DMS153 (cell line): ENCODE measurements at places on chromosomes 16 and 17.
A peak's percentile ranks its signal among the peaks of the same experiment; 100 is the strongest.

DNA sequence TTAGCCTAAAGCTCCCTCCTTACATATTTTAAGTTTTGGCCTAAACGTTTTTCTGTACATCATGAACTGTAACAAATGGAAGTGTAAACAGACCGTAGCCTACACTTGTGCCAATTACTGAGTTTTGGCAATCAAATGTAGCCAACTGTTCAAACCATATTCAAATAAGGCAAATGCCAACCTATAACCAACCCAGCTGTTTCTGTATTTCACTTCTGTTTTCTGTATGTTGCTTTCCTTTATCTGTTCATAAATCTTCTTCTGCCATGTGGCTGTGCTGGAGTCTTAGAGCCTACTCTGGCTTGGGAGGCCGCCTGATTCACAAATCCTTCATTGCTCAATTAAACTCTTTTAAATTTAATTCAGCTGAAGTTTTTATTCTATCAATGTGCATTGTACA is 6.9 kb upstream of the C16orf78 start:
- DNase-seq, result no peak

GRCh38 chr17:34841467-34841866 is 119.8 kb downstream of the CCT6B start:
- DNase-seq, result no peak

- DNase-seq, result no peak
Measured at GRCh38 chr16:17446661-17447060, 24.1 kb downstream of the XYLT1 start.

DNA sequence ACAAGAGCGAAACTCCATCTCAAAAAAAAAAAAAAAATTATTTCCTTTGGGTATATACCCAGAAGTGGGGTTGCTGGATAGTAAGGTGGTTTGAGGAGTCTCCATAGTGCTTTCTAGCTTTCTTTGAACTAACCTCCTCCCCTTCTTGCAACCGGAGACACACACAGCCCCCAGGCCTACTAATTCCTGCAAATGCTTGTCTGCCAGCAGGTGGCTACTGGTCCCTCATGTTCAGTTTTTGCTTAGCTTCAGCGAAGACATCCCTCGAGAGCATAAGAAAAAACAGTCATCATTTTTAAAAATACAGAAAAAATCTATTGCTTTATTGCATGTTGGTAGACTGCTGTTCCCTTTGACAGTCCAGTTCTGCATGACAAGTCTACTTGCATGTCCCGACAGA is 439.0 kb downstream of the UTP18 start:
- DNase-seq, result no peak

DNA sequence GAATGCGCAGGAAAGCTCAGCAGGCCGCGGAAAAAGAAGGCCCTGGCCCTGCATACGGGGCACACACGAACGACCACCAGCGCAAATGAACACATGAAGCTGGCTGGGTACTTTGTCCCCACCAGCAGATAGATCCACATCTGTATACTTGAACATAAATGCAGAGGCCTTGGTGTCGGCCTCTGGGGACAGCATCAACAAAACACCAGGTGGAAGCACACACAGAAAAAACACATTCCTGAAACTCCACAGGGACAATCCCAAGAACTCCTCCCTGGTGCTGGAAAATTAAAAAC is 606 bp upstream of the ZBTB4 start:
- no peak for DNase-seq

- no peak for DNase-seq
Measured at GRCh38 chr16:4089811-4090301, 26.4 kb downstream of the ADCY9 start.

DNA sequence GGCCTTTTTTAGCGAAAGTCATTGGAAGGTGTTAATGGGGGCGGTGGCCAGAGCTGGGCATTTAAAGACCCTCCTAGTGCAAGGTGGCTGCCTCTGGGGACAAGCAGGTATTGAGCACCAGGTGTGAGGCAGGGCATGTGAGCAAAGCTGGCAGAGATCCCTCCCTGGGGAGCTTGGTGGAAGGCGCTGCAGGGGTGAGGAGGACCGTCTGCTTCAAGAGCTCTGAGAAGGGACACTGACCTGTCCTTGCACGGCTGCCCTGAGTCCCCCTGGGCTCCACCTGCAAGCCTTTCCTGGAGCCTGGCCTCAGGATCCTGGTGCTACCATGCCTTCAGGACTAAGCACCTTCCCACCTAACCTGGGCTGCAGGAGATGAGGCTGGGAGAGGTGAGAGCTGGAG is 127.0 kb upstream of the CIBAR2 start:
- DNase-seq, result peak; percentile 32

DNA sequence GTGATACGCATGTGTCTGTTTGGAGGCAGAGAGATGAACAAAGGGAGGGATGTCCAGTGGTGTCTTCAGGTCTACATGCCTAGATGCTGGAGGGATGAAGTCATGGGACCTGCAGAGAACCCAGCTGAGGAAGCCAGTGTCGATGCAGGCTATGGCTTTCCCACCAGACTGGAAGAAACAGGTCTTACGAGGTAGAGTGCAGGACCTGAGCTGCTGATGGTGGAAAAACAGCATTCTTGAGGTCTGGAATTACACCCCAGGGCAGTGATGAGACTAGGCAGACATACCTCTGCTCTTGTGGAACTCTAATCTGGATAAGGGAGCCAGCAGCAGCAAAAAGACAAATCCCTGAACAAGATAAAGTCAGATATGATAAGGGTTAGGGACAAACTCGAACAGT is 37.4 kb downstream of the ARSG start:
- no peak for DNase-seq

DNA sequence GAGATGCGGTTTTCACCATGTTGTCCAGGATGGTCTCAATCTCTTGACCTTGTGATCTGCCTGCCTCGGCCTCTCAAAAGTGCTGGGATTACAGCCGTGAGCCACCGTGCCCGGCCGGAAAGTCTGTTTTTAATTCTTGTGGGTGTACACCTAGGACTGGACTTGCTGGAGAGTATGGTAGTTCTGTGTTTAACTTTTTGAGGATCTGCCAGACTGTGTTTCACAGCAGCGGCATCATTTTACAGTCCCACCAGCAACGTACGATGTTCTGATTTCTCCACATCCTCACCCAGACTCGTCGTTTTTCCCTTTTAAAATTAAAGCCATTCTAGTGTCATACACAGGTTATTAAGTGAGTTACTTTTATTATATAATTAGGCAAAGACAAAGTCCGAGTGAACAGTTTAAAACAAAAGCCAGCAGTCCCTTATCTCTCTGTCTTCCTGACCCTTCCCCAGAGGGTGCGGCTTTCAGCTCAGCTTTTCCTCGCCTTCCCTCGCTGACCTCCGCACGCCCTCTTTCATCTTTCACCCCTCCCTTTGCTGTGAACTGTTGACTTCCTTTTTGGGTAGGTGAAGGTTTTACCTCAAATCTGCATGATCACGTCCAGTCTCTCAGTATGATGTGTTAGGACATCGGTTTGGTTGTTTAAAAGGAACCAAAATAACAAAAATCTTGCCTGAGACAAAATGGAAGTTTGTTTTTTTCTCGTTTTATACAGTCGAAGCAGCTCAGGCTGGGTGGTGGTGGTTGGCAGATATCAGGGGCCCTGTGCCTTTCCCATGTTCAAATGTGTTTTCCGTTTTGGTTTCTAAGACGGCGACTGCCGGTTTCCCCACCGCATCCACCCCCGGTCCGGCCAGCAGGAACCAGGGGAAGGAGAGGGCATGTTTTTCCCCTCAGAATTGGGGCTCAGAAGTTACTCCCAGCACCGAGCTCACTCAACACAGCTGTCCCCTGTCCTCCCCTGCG is 18.0 kb downstream of the FAM234A start:
- no peak for DNase-seq

DNA sequence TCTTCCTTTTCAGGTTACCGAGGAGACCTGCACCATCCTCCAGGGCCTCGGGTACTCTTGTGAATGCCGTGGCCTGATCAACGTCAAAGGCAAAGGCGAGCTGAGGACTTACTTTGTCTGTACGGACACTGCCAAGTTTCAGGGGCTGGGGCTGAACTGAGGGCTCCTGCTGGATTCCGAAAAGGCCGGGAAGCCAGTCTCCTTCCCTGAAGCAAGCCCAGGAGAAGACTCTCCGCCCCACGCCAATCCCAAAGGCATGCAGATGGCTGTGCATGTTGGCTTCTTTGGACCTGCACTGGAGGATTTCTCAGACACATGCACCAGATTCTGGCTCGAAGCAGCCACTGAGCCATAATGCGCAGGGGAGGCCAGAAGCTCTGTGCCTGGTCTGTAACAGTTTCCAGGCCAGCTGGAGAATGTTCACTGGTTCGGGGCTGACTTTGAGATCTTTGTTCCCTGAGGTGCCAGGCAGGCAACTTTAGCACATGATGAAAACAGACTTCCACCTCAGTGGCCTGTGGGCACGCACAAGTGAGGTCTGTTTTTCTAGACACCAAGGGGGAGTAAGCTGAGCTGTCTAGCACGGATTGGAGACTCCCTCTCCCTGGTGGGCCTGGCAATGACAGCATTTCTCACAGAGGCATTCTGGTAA is 49.1 kb downstream of the ADCY7 start:
- DNase-seq, result no peak

DNA sequence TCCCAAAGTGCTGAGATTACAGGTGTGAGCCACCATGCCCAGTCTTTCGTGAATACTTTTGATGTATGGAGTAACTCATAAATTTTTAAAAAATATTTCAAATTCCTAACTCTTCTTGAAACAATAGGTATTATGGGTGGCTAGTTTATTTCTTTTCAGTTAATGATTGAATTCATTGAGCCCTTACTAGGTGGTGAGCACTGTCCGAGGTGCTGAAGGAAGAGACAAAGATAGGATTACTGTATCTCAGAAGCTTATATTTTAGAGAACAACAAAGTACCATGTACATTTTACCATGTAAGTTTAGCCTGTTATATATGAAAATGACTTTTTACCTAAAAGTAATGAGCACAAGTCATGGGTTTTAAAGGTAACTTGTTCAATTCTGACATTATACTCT is 418.3 kb downstream of the NPIPA7 start:
- no peak for DNase-seq

DNA sequence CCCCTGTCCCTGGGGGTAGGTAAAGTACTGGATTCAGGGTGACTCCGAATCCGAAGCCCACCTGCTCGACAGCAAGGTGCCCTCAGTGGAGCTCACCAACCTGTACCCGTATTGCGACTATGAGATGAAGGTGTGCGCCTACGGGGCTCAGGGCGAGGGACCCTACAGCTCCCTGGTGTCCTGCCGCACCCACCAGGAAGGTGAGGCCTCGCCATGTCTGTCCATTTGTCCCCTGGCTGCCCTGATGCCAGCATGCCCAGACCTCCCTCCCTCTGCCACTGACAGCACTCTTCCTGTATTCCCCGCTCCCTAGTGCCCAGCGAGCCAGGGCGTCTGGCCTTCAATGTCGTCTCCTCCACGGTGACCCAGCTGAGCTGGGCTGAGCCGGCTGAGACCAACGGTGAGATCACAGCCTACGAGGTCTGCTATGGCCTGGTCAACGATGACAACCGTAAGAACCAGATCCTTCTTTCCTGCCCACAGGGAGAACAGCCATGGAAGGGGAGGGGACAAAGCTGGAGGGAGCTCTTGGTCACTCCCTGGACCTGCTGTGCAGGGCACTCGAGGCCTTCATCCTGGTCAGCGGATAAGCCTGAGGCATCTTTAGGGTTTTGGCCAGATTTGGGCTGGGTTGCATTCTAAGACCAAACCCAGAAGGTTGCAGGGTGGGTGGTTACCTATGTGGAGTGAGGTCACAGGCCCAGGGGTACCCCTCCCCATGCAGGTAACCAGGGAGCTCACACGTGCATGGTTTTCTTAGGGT is 14.2 kb downstream of the GALK1 start:
- no peak for DNase-seq

DNA sequence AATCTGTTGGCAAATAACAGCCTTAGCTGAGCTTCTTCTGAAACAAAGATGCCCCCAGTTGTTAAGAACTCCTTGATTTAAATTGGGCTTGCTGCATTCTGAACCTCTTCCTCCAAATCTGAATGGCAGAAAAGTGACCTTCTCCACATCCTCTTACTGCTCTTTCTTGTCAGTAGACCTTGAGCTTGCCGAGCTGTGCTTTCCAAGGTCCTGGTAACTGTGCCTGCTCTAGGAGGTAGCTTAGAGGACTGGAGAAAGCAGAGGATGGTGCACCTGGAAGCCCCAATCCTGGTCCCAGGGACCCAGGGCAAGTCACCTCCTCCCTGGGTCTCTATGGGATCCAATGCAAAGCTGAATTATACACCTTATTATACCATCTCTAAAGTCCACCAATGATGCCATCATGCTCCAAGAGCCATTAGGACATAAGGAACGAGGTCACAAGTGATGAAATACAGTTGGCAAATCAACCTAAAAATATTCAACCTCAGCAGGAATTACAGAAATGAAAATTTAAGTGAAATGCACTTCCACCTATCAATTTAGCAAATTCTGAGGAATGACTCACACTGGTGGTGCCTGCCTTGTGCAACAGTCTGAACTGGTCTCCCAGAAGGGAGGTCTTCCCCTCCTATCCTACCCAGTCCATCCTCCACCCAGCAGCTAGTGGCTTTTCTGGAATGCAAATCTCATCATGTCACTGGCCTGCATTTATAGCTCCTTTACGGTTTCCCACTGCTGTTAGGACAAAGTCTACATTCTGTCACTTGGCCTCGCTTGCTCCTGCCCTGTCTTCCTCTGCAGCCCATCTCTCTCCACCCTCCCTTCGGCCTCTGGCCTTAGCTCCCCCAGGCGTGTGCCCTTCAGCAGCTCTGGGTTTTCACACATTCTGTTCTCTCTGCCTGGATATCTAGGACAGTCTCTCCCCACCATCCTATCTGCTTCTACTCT is 36.6 kb downstream of the TOM1L2 start:
- no peak for DNase-seq

DNA sequence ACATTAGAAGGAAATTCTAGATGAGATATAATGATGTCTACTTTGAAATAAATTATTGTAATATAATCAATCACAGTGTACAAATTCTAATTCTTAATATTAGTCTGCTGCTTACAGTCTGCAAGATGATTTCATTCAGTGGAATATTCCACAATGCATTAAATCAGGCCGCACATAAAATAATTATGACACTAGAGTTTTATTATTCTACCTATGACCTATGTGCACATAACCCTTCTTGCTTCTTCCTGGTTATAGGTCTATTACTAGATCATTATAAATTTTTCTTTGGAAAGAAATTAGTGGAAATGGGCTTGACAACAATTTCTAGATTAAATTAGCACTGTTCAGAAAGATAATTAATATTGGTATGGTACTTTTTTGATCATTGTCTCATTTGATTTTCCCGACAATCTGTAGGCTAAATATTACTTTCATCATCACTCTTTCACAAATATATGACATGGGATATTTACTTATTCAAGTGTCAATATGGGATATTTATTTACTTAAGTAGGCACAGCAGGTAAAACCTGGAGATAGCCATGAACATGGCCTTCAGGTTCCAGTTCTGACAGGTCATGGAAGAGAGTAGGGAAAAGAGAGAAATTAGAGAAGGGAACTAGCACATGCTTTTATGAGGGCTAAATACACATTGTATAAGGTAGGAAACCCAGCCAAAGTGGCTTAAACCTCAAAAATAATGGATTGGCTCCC is 476.4 kb downstream of the TOX3 start:
- no peak for DNase-seq

GRCh38 chr17:13031718-13032350 is 14.0 kb upstream of the ELAC2 start:
- DNase-seq, result no peak

DNA sequence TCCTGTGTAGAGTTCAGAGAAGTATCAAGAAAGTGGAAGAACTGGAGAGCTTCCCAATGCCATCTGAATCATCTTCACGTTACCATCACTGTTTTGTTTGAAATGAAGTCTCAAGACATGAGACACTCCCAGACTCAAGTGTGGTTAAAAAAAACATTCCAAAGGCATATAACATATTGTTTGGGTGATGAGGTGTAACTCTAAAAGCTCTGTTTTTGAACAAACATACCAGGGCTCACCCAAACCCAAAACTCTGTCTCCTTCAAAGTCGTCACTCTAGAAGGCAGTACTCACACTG is 6.3 kb upstream of the ZCCHC14 start:
- no peak for DNase-seq

GRCh38 chr17:72502371-72503341 is 381.8 kb downstream of the SOX9 start:
- no peak for DNase-seq
